Activated naive CD4-positive, alpha-beta T cell (primary cell): ENCODE measurements at places on chromosomes 1 and 21.

DNA sequence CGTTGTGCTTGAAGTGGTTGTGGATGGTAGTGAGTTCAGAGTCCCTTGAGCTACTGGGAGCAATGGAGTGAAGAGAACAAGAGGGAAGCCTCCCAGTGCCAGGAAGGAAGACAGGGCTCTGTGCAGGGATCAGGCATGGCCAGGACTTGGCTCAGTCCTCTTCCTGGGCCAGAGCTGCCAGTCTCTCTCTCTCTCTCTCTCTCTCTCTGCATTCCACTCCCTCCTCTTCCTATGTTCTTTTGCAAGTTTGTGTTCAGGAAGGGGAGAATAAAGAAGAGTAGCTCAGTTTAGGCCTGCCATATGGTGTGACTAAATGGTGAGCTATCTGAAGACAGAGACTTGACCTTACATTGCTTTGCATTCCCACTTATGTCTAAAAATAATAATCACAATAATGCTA, 20.5 kb upstream of the RPTN start:
- DNase-seq: no peak

- no peak for DNase-seq
Measured at GRCh38 chr1:246667773-246668172, 56.4 kb upstream of the SCCPDH start.

GRCh38 chr1:210830034-210831028, 303.6 kb downstream of the KCNH1 start:
- DNase-seq: no peak

- no peak for DNase-seq
Measured at GRCh38 chr1:41122851-41123518, 101.5 kb upstream of the SLFNL1 start.

- DNase-seq: no peak
Measured at GRCh38 chr1:235513495-235514366, 9.5 kb upstream of the B3GALNT2 start.

DNA sequence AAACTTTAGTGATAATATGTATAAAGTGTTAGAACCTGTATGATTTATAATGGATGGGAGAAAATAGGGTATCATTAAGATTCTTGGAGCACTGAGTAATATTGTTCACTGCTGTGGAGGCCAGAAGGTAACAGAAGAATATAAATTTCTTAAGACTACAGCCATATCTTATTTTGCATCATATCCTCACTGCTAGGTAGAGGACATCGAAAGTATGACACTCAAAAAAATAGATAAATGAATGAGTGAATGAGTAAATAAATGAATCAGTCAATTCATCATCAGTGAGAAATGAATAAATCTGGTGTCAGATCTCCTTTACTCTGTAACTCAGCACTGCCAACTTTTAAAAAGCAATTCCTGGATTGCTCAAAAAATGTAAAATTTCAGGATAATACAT, 33.2 kb downstream of the RGS13 start:
- DNase-seq: no peak

- no peak for DNase-seq
Measured at GRCh38 chr1:219086956-219087469, 86.7 kb upstream of the LYPLAL1 start.

- DNase-seq: no peak
Measured at GRCh38 chr1:70093250-70093975, 112.0 kb downstream of the LRRC40 start.

DNA sequence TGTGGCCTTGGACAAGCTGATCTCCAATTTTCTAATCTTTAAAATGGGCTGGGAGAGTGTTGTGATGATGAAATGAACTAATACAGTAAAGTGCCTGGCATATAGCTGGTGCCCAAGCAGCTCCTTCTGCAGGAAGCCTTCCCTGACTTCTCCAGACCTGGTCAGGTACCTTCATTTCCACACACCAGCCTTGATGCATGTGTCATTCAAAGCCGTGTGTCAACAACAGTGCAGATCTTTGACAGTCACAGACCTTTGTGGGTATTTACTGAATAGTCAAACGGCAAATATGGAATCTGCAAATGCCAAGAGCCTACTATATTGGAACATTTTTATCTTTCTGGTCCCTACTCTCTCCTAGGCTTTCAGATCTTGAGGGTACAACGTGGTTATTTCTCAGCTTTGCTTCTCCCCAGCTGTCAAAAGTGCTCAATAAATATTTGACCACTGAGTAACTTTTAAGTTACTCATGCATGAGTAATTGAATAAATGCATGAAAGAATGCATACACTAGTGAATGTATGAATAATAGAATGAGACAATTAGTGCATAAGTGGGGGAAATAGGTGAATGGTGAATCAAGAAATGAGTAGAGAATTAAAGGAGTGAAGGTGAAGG, 75.4 kb downstream of the MDM4 start:
- no peak for DNase-seq

DNA sequence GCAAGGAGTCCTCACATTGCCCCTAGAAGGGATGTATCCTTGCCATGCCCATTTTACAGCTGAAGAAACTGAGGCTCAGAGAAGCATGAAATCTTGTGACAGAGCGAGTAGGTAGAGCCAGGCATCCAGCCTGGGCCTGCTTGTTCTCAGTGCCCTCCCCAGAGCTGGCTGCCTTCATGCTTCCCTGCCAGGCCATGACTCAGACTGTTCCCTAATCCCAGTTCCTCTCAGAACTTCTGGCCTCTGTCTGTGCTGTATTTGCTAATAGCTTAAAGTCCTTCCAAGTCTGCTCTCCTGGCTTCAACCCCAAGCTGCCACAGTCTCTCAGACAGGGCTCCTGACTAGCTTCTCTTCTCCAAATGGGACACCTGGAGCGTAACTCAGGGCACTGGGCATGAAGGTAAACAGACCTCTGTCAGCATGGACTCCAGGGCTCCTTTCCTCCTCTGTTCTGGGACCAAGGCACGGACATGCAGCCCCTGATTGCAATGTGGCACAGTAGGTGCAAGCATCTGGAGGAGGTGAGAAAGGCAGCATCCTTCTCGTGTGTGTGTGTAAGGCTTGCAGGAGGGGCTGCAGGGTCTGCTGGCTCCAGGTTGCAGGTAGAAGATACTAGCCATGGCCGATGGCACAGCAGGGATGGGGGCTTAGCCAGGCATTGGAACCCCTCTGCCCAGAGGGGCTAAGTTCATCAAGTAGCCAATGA, 122.7 kb downstream of the HMGB4 start:
- no peak for DNase-seq

GRCh38 chr1:241532864-241533263, 686 bp downstream of the KMO start:
- no peak for DNase-seq

DNA sequence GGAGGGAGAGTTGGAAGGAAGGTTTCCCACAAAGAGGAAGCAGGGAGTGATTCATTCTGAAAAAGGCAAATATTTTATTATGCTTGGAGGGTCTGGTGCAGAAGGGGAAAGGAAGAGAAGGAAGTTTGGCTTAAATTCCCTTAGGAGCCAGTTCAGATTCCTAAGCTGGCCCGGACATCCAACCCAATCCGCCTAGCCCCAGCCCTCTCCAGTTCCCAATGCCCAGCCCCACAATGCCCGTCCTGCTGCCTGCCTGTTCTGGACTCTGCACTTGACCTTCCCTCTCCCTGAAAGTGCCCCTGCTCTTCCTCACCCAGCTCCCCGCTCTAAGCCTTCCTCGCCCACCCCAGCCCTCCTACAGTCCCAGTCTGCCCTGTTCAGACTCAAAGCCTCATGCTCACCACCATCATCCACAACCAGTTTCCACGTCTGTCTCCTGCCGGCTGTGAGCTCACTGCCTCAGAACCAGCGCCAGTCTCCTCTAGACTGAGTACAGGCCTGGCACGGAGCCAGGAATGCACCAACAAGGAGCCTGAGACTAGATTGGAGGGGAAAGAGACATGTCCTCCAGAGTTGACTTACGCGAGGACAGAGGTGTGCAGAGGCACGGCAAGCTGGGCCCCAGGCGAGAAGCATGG, 18.9 kb downstream of the CAPN2 start:
- no peak for DNase-seq

- no peak for DNase-seq
Measured at GRCh38 chr1:229318056-229318455, 24.8 kb downstream of the CCSAP start.

GRCh38 chr1:176783309-176783708, 320.3 kb downstream of the PAPPA2 start:
- DNase-seq: no peak

- no peak for DNase-seq
Measured at GRCh38 chr1:35893051-35893879, 10.3 kb downstream of the AGO1 start.

DNA sequence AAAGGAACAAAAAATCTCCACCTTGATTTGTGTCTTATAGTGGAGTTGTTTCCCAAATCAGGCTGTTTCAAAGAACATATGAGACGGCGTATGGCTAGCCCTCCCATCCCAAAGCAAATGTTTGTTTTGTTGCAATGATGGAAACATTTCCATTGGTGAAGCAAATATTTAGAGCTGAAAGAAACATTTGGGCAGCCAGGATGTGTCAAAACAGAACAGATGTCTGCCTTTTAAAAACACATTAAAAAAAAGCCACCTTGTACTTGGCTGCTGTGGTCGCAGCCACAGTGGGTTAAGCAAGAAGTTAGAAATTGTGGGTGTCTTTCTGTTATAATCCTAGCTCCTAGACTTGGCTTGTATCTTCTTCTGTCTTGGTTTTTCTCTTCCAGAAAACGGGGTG, 116.3 kb downstream of the PEX14 start:
- DNase-seq: no peak

DNA sequence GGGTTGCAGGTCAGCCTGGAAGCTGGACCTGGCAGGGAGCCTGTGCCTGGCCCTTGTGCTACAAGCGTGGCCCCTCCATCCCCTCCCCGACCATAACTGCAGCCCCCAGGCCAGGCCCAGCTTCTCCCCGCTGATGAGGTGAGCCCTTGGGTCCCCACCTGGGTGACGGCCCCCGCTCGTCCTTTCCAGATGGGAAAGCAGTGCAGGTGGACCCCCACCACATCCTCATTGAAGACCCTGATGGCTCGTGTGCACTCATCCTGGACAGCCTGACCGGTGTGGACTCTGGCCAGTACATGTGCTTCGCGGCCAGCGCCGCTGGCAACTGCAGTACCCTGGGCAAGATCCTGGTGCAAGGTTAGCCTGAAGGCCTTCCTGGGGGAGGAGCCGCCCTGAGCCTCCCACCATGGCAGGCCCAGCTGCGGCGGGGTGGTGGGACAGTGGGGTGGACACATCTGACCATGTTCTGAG, 56.9 kb downstream of the TRIM11 start:
- DNase-seq: no peak

GRCh38 chr1:51000160-51000559, 30.1 kb downstream of the CDKN2C start:
- no peak for DNase-seq

DNA sequence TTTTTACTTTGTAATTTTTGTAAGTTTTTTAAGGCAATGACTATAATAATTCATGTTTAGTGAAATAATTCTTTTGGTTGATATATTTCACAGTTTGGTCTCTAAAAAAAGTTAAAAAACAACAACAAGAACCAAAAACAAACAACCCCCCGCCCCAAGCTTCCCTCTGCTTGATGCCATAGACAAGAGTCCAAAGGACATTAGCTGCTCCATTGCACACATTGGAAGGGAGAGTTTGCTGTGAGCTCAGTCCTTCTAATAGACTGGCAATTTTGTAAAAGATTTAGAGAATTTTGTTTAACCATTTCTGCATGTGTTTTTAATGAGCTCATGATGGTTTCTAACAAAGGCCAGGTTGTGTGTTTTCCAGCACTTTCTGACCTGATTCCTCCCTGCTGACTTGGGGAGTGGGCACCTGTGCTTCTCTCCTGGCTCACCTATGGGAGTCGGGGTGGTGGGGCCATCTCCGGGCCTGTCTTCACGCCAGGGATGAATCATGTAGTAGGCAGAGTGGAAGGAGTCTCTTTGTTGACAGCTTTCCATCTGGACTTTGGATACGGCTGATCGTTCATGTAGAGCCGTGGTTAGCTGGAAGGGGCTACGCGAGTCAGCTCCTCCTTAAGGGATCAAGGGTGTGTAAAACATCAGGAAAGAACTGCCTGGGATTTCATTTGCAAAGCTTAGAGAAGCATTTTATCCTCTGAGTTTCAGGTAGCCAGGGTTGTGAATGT, 14.1 kb downstream of the ZBTB18 start:
- no peak for DNase-seq

GRCh38 chr1:180233191-180234011, 3.3 kb downstream of the LHX4 start:
- no peak for DNase-seq

DNA sequence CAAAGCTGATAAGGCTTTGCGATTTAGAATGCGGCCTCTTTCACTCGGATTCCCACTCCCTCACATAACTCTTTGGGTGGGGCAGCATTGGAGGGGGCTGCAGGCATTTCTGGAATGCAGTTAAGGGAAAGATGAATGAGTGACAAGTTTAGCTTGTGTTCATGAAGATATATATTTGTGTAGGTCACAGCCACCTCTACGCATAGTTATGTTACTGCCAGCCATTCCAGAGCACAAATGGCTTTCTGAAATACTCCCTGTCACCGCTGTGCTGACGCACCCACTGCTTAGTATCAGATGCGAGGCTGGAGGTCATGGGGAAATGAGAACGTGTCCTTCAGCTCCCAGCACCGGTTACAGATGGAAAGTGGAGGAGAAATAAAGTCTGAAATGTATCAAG, 54.1 kb upstream of the ATP1A1 start:
- DNase-seq: no peak

DNA sequence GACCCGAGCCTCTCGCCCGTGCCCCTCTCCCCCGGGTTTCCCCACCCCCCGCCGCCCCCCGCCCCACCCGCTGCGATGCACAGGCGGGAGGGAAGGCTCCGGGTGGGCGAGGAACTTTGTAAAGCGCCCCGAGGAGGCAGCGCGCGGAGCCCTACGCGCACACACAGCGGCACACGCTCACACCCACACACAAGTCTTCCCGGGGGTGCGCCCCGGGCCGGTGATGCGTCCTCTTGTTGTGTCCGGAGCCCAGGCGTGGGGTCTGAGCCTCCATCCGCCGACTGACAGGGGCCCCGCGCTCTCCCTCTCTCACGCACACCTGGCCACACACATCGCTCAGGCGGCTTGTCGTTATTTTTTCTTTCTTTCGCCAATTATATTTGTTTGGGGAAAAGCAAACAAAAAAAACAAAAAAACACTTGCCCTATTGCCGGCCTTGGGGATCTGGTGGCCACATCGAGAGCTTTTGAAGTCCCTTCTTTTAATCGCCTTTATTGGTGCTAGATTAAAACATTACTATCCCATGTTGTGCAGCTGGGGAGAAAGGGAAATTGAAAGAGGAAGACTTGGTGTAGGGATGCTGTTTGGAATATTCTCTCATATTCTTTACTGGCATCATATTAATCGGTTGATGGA, 770 bp downstream of the NTNG1 start:
- DNase-seq: no peak

- no peak for DNase-seq
Measured at GRCh38 chr21:35924714-35925301, 135.5 kb downstream of the SETD4 start.
